ENCODE measurements at places on chromosomes 1 and 21.

GRCh38 chr1:18062185-18062584 lies 45.4 kb upstream of the IGSF21 start:
- no peak for DNase-seq

GRCh38 chr21:46322351-46323226 lies 1.1 kb downstream of the C21orf58 start:
- DNase-seq: no peak

DNA sequence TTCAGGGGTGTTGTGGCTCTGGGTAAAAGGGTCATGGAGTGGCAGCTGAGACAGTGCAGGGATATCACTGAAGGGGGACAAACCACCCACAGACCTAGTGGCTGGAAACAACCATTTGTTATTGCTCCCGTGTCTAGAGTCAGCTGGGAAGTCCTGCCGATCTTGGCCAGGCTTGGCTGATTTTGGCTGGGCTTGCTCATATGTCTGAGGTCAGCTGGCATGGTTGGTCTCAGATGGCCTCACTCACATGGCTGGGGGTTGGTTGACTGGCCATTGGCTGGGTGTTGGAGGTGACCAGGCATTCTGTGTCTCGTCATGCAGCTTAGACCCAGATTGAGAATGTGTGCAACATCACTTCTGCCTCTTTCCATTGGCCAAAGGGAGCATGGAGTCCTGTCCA lies 203.8 kb upstream of the POU3F1 start:
- DNase-seq: no peak

GRCh38 chr1:107019166-107019565 lies 37.3 kb upstream of the PRMT6 start:
- no peak for DNase-seq

GRCh38 chr21:27033471-27033870 lies 66.6 kb upstream of the ADAMTS5 start:
- no peak for DNase-seq

GRCh38 chr1:27027575-27028250 lies 15.1 kb upstream of the TENT5B start:
- no peak for DNase-seq

GRCh38 chr1:27570356-27570755 lies 33.6 kb downstream of the AHDC1 start:
- DNase-seq: no peak

- DNase-seq: no peak
Measured at GRCh38 chr1:1976031-1976430, 27.6 kb downstream of the CFAP74 start.
